NCI-H187 (cell line): ENCODE measurements at places on chromosomes 5 and 9.

DNA sequence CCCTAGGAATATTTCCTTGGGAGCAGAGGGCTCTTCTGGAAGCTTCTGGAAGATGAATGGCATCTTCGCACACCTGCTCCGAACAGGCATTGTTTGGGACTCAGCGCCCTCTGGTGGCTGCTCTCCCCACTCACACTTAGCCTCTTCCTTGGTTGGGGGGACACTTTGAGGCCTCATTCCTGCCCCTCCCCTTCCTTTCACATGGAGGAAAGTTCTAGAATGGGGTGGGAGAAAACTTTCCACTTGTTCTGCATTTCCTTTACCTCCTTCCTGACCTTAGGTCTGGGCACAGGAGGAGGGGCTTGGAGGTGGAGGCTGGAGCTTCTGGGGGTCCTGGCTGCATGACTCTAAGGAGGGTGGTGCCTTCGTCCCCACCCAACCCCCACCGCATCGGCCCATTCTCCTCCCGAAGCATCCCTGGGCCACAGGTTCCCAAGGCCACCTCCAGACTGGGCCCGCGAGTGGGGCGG lies 19.3 kb upstream of the SMIM32 start:
- peak; percentile 36 for DNase-seq

DNA sequence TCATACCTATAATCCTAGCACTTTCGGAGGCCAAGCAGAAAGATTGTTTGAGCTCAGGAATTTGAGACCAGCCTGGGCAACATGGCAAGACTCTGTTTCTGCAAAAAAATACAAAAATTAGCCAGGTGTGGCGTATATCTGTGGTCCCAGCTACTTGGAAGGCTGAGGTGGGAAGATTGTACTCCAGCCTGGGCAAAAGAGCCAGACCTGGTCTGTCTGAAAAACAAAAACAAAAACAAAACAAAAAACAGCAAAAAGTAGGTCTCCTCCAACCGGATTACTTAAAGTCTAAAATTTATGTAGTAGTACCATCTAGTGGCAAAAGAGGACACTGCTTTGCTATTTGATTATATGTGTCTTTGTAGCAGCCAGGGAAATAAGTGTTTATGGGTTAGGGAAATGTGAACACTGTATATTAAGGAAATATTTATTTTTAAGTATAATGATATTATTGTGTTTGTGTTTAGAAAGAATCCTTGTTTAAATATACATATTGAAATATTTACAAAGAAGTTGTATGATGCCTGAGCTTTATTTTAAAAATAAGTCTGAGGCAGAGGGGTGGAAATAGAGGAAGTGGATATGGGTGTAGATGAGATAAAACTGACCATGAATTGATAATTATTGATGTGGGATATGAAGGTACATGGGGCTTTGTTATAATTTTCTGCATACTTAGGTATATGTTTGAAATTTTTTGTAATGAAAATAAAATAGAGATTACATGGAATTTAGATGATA lies 20.0 kb downstream of the APC start:
- DNase-seq: no peak

DNA sequence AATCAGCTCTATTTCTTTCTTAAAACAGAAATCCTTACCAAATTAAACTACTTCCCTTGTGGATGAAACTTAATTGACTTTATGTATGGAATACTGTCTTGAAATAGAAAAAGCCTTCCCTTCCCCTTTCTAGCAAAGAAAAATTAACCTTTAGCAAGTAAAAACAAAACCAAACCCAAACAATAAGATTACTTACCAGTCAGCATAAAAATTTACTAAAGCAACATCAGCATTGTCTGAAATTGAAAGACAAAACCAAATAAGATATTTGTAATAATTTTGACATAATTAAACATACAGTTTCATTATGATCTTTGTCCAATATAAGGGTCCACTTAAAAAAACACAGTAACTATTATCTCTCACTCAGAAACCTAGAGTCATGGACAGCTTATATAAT lies 41.2 kb downstream of the ERP44 start:
- no peak for DNase-seq

DNA sequence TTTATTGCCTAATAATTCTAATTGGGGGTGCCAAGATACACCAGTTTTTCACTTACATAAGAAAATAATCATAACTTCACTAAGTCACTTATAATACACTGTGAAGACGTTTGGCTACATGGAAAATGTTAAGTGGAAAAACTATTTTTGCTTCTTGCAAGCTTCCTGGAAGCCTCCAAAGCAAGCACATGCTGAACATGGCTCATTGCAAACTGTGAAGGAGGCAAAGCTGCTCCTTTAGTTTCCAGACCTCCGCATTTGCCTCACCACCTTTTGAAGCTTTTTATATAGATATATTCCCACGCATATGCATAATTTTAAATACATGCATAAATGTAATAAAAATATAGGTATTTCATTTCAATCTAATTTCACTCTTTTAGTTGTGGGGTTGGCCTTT lies 285.6 kb upstream of the PRDM9 start:
- no peak for DNase-seq

DNA sequence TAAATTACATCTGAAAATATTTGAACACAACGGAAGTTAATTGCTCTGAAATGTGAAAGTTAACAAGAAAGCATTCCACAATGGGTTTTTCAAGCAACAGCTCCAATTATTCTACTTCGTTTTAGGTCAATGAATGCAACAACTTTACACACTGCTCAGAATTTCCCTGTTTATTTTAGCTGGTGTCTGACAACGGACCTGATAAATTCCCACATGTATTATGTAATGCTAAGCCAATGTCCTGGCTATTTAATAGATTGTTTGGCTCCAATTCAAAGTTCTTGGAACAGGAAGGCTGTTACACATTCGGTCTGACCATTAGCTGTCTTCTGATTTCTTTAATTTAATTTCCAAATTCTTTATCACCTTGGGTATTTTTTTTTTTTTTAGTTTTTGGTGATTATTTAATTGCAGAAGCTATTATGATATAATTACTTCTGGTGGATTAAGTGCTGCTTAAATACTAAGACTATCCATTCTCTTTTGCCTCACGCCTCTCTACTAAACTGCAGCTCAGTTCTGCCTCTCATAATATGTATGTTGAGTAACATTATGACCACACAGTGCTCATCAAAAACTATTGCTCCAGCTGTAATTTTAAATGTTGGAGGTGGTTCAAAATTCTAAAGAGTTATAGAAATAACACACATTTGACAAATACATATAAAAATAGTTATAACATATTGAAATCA lies 57.9 kb downstream of the MEF2C start:
- DNase-seq: no peak

GRCh38 chr9:32590898-32591297 lies 17.9 kb upstream of the NDUFB6 start:
- DNase-seq: no peak

GRCh38 chr9:120761006-120761405 lies 32.2 kb downstream of the FBXW2 start:
- DNase-seq: no peak

- no peak for DNase-seq
Observed at GRCh38 chr5:95870105-95870672, 47.7 kb upstream of the GLRX start.

DNA sequence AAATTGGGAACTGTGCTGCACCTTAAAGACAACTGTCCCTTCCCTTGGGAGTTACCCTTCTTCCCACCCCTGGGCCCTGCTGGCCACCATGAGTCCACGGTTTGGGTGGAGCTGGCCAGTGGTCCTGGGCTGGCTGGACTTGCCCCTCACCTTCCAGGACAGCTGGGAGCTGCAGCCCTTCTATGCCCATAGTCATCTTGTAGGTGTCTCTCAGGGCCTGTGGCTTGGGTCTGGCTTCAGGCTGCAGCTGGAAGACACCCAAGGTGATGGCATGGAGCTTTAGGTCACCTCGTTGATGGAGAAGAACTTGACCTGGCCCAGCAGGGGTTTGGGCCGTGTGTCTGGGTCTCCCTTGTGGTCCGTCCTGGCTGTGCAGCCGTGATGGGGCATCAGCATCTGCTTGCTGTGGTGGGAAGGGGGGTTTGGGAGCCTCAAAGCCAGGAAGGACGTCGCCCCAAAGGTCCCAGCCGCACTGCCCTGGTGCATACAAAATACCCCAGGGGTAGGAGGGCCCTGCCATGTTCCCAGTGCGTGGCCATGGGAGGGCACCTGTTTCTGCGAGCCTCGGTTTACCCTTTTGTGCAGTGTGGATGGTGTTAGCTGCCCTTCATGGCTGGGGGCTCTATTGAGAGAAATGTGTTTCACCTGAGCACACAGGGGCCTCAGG lies 8.9 kb downstream of the WNK2 start:
- DNase-seq: no peak

GRCh38 chr5:150389531-150390266 lies 23.0 kb downstream of the CD74 start:
- no peak for DNase-seq

DNA sequence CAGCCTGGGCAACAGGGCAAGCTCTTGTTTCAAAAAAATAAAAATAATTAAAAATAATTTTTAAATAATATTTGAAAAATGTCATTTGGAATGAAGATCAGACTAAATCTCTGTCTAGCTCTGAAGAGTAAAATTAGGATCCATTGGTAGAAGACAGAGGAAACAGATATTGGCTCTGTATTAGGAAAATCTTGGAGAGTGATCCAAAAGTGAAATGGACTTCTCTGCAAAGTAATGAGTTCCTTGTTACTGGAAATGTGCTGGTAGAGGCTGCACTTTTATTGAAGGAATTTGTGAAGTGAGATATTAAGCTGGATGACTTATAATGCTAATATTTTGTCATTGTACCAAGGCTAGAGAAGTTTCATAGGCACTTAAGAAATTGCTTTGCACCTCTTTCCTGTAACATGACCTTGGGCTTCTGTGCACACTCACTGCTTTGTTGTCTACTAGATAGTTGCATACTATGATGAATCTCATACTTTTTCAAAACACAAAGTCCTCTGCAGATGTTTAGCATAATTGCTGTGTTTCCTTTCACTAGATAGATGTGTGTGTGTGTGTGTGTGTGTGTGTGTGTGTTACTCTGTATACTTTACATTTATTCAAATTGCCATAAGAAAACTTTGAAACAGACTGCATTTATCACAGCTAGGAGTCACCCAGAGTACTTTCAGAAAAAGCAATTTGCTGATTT lies 13.1 kb downstream of the THBS4 start:
- DNase-seq: no peak

GRCh38 chr5:16549491-16550206 lies 67.1 kb downstream of the RETREG1 start:
- DNase-seq: no peak

DNA sequence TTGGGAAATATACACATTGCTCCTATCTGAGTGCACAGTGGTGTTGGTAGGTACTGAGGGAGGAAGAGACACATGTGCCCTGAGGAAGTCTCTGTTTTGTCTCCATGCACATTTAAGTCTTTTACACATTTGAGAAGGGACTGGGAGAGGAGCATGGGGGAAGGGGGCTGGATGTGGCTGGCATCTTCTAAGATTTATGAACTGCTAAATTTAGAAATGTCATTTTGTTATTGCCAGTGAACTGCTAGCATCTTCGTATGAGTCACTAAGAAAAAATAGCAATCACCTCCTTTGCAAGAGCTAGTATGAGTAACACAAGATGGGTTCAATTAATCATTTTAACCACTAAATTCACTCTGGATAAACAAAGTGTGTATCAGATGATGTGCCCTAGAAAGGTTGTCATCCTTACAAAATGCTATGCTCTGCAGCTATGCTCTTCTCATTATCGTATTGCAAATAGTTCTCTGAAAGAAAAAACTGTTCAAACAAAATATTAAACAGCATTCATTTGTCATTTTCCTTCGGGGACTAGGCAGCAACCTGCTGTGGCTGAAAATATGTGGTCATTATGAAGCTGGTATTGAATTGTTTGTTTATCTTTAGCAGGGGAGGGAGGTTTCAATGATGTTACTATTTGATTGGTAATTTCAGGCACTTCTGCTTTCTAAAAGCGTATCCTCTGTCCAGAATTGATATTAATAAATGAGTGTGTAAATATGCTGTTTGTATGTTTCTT lies 236.5 kb downstream of the DMRTA1 start:
- DNase-seq: no peak

- DNase-seq: no peak
Observed at GRCh38 chr9:75950998-75951397, 60.5 kb downstream of the PCSK5 start.

- DNase-seq: no peak
Observed at GRCh38 chr5:75021219-75021618, 31.1 kb downstream of the GCNT4 start.

GRCh38 chr9:61671276-61671973 lies 481.6 kb downstream of the SPATA31A7 start:
- no peak for DNase-seq

DNA sequence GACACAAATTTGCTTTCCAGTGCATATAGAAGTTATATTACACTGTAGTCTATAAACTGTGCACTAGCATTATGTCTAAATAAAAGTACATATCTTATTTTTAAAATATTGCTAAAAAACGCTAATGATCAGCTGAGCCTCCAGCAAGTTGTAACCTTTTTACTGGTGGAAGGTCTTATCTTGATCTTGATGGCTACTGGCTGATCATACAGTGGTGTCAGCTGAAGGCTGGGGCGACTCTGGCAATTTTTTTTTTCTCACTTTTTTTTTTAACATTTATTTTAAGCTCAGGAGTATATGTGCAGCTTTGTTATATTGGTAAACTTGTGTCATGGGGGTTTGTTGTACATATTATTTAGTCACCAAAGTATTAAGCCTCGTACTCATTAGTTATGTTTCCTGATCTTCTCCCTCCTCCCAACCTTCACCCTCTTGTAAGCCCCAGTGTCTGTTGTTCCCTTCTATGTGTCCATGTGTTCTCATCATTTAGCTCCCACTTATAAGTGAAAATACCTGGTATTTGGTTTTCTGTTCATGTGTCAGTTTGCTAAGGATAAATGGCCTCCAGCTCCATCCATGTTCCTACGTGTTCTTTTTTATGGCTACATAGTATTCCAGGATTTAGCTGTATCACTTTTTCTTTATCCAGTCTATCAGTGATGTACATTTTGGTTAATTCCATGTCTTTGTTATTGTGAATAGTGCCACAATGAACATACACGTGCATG lies 38.6 kb upstream of the IFNE start:
- DNase-seq: no peak

- DNase-seq: no peak
Observed at GRCh38 chr5:36642089-36642488, 35.7 kb downstream of the SLC1A3 start.

- no peak for DNase-seq
Observed at GRCh38 chr9:37028420-37029031, 5.5 kb downstream of the PAX5 start.

DNA sequence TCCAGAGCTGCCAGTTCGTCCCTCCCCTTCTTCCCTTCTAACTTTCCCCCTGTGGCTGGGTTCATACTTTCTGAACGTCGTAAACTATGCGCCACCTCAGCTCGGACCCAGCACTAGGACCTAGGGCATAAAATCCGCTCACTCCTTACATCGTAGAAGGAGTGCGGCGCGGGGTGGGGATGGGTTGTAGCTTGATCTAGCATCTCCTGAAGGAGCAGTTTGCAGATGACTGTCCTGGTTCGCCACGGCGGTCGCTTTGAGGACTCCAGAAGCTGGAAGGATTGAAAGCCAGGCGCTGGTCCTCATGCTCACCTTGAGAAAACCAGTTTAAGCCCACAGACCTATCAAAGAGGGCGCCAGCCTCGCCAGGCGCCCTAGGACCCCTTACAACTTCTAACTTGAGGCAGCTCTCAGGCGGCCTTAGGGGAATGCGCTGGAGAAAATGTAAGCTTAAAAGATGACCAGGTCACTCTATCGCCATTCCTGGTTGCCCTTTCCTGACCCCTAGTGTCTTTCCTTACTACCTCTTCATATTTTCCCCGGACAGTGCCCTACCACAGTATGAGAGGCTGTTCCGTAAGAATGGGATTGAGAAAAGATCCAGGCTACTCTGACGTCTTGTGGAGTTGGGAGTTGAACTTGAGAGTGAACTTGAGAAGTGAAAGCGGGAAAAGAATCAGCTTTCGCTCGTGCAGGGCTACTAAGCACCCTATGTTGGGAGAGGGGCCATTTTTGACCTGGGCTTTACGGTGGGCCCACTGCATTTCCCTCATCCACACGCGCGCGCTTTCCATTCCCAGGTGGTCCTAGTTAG lies 2.8 kb downstream of the RORB start:
- no peak for DNase-seq
